ENCODE measurements at places on chromosomes 7 and 10.

DNA sequence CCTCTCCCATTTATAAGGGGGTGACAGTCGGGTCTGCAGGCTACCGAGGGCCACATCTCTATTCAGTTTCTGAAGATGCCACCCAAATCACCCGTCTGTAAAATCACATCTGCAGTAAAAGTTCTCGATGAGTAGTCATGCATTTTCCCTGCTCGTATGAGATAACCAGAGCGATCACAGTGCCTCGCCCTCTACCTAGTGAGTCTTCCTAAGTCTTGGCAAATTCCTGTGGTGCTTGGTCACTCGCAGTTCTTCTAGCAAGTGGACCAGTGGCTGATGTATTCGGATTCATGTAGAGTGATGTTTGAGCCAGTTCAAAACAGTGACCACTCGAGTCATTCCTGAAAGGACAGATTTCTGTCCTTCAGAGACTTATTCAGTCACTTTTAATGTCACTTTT is 44.9 kb downstream of the INSYN2A start:
- H3K4me1 ChIP-seq = no peaks in the 10 kb centered on the region
- DNase-seq = no peak
- H3K27me3 ChIP-seq = no peaks in the 10 kb centered on the region

- no peak for DNase-seq
- no peak overlapping the region for H3K4me3 ChIP-seq
- H3K4me1 ChIP-seq = peaks cover 2% of the 10 kb centered on the region
Measured at GRCh38 chr10:14658331-14659127, 116.2 kb downstream of the FAM107B start.

DNA sequence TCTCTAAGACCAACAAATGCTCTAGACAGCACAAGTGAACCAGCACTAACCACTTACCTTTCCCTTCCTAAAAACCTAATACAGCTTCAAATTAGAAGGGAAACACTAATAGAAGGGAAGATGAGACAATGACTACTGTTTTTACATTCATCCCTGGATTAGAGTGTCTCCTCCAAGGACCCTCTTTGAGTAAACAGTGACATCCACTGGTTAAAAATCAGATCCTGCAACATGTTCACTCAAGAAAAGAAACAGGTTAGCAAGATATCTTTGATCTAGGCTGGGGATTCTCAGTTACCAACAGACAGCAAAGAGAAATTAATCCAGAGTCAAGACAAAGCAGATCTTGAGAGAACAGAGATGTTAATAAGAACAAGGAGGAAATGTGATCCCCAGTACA is 177.7 kb upstream of the GHITM start:
- no peak overlapping the region for H3K27ac ChIP-seq
- no peaks in the 10 kb centered on the region for H3K36me3 ChIP-seq
- H3K4me3 ChIP-seq = no peak overlapping the region
- no peaks in the 10 kb centered on the region for H3K4me1 ChIP-seq
- DNase-seq = no peak

DNA sequence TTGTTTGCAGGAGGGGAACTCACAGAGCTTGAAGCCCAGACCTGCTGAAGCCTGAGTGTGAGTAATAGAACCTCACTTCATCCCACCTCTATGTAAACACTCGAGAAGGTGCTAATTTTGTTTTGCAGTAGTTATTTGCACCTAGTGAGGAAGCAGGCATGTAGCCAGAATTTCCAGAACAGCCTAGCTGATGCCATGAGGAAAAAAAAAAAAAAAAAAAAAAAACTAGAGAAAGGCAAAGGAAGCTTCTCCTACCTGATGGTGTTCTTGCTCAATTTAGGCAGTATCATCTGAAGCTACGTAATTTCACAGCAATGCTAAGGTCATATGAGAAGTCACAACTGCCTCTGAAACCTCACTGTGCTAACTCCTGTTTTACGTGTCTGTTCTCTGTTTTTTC is 13.6 kb upstream of the GPR37 start:
- H3K4me1 ChIP-seq = no peaks in the 10 kb centered on the region
- H3K4me3 ChIP-seq = no peak overlapping the region
- DNase-seq = no peak
- no peak overlapping the region for H3K27ac ChIP-seq
- no peaks in the 10 kb centered on the region for H3K27me3 ChIP-seq

- H3K27ac ChIP-seq = no peak overlapping the region
- H3K4me1 ChIP-seq = peaks cover 4% of the 10 kb centered on the region
- DNase-seq = no peak
Measured at GRCh38 chr7:132866144-132866531, 215.8 kb downstream of the CHCHD3 start.

- no peak overlapping the region for H3K4me3 ChIP-seq
- no peak for DNase-seq
- H3K27ac ChIP-seq = no peak overlapping the region
- no peaks in the 10 kb centered on the region for H3K36me3 ChIP-seq
- H3K4me1 ChIP-seq = no peaks in the 10 kb centered on the region
- H3K27me3 ChIP-seq = no peaks in the 10 kb centered on the region
Measured at GRCh38 chr10:17963431-17963830, 11.7 kb downstream of the SLC39A12 start.

DNA sequence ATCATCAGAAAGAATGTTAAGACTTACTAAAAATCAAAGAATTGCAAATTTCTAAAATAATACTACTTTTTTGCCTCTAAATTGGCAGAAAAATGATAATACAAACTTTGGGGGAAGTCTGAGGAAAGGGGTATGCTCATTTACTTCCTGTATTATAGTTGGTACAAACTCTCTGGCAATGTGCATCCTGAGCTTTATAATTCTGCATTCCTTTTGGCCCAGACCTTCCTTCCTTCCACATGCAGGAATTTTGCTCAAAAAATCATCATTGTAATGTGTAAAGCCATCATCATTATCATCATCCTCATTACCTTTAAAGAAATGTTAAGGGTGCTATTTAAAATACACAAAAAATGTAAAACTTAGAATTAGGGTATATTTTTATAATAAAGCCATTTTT is 148.5 kb downstream of the ZNF438 start:
- no peak overlapping the region for H3K4me3 ChIP-seq
- no peaks in the 10 kb centered on the region for H3K36me3 ChIP-seq
- peaks cover 3% of the 10 kb centered on the region for H3K4me1 ChIP-seq
- H3K27ac ChIP-seq = no peak overlapping the region
- DNase-seq = no peak
- H3K27me3 ChIP-seq = no peaks in the 10 kb centered on the region

- H3K36me3 ChIP-seq = no peaks in the 10 kb centered on the region
- no peak overlapping the region for H3K4me3 ChIP-seq
- no peak for DNase-seq
- H3K4me1 ChIP-seq = no peaks in the 10 kb centered on the region
Measured at GRCh38 chr10:130483691-130484467, 347.7 kb downstream of the GLRX3 start.

DNA sequence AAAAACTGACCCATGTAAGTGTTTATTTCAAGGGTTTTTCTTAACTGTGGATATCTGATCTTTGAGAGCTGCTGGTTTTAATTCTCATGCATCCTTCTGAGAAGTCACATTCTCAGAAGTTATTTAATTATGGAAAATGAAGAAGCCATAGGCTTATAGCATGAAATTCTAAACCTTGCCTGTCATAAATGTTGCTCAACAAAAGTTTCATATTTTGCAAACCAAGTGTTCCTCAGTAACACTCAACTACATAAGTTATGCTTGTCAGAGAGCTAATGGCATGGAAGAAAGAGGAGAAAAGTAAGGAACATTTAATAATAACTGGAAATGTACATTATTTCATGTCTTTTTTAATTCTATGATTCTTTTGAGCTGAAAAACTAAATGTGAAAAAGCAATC is 78.6 kb upstream of the MPP7 start:
- H3K27me3 ChIP-seq = no peaks in the 10 kb centered on the region
- no peaks in the 10 kb centered on the region for H3K36me3 ChIP-seq
- H3K4me1 ChIP-seq = no peaks in the 10 kb centered on the region
- H3K27ac ChIP-seq = no peak overlapping the region
- H3K4me3 ChIP-seq = no peak overlapping the region

- no peaks in the 10 kb centered on the region for H3K27me3 ChIP-seq
- H3K27ac ChIP-seq = no peak overlapping the region
- no peaks in the 10 kb centered on the region for H3K36me3 ChIP-seq
Measured at GRCh38 chr10:69281507-69282413, 3.5 kb downstream of the HK1 start.

GRCh38 chr10:792792-793100 is 103.3 kb upstream of the DIP2C start:
- H3K4me3 ChIP-seq = no peak overlapping the region
- H3K27me3 ChIP-seq = no peaks in the 10 kb centered on the region
- H3K27ac ChIP-seq = no peak overlapping the region
- no peaks in the 10 kb centered on the region for H3K36me3 ChIP-seq
- H3K4me1 ChIP-seq = no peaks in the 10 kb centered on the region
- DNase-seq = no peak

- no peaks in the 10 kb centered on the region for H3K36me3 ChIP-seq
- no peak for DNase-seq
- H3K27me3 ChIP-seq = no peaks in the 10 kb centered on the region
- H3K4me3 ChIP-seq = no peak overlapping the region
- H3K4me1 ChIP-seq = peaks cover 13% of the 10 kb centered on the region
- H3K27ac ChIP-seq = no peak overlapping the region
Measured at GRCh38 chr10:132595854-132596253, 58.3 kb downstream of the INPP5A start.

DNA sequence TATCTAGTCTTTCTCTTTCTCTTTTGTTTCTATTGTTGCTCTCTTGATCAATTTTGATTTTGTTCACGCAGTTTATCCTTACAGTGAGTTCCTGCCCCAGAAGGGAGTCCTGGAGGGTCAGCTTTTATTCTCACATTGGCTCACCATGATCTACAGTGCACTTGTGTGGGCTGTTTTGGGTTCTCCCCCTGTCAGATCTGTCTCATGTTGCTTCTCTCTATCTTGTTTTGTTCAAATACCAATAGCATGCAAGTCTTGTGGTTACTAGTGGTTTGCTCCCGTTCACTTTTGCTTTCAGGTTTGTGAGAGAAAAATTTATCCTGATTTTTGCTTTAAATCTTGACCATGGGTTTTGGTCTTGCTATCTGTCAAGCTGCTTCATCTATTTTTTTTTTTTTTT is 74.3 kb downstream of the PTN start:
- H3K4me3 ChIP-seq = no peak overlapping the region
- no peaks in the 10 kb centered on the region for H3K36me3 ChIP-seq
- no peaks in the 10 kb centered on the region for H3K27me3 ChIP-seq
- H3K27ac ChIP-seq = no peak overlapping the region

- H3K27me3 ChIP-seq = no peaks in the 10 kb centered on the region
- H3K36me3 ChIP-seq = no peaks in the 10 kb centered on the region
- H3K4me1 ChIP-seq = peaks cover 1% of the 10 kb centered on the region
Measured at GRCh38 chr7:90411510-90411909, 8.2 kb downstream of the CLDN12 start.

DNA sequence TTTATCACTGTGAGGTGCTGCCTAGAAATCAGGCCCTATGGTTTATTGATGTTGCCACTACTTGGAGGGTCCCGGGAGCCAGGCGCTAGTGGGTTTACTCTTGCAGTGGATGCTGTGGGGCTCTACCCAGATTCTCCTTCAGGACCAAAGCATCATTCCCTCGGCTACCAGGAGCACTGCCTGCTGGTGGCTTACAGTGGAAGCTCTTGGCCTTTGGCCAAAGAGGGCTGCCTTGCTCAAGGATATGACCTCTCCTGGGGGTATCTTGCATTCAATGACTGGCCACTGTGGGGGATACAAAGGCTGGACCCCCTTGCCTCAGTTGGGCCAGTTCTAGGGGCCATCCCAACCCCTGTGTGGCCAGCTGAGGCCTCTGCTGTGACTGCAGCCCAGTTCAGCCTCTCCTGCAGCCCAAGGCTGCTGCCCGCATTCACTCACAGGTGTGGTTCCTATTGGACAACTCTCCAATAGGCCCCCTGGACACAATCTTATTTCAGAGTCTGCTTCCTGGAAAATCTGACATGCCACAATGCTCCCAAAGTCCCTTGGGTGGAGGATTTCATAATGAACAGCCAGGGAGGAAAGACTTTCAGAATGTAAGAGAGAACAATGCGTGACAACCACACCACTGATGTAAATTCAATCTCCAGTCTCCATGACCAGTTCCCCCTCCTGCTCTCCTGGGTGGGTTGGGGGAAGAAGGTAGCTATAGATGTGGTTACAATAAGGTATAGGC is 196.3 kb downstream of the SNX10 start:
- no peaks in the 10 kb centered on the region for H3K36me3 ChIP-seq
- no peak for DNase-seq
- no peak overlapping the region for H3K27ac ChIP-seq
- no peaks in the 10 kb centered on the region for H3K4me1 ChIP-seq

- no peak overlapping the region for H3K27ac ChIP-seq
- no peaks in the 10 kb centered on the region for H3K27me3 ChIP-seq
- no peak overlapping the region for H3K4me3 ChIP-seq
- no peaks in the 10 kb centered on the region for H3K36me3 ChIP-seq
- no peak for DNase-seq
Measured at GRCh38 chr7:24971333-24972165, 8.4 kb downstream of the OSBPL3 start.

DNA sequence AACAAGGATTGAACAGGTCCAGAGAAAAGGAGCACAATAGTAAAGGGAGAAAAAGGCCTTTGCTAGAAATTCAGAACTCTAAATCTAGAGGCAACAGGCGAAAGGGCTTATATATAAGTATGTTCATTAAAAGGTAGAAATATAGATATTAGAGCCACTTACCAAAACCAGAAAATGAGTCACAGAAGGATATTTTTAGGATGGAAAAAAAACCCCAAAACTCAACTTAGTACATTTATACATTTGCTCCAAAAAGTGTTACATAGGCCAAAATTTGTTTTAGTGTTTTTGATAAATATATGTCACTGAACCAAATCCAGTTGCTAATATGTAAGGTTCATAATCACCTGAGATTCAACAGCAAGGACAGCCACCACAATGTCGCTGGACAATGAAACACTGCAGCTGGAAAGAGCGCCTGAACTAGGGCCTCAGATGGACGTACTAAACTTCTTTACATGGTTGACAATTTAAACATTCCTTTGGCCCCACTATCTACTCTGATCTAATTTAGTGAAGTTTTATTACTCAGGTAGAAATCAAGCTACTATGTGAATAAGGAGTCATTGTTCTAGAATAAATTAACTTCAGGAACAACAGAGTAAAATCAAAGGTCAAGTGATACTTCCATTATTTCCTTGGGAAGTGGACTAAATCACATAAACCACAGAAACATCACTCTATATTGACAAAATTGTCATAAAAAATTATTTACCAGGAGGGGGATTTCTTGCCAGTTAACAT is 10.9 kb downstream of the FAM3C start:
- H3K4me1 ChIP-seq = peaks cover 7% of the 10 kb centered on the region
- H3K4me3 ChIP-seq = no peak overlapping the region
- DNase-seq = no peak
- no peak overlapping the region for H3K27ac ChIP-seq
- no peaks in the 10 kb centered on the region for H3K36me3 ChIP-seq
- no peaks in the 10 kb centered on the region for H3K27me3 ChIP-seq
